Right renal cortex interstitium (tissue), 3 donors: ENCODE measurements at places on chromosomes 2 and 18.

GRCh38 chr18:40326985-40327384 lies 1628.0 kb upstream of the PIK3C3 start:
- no peak for DNase-seq

DNA sequence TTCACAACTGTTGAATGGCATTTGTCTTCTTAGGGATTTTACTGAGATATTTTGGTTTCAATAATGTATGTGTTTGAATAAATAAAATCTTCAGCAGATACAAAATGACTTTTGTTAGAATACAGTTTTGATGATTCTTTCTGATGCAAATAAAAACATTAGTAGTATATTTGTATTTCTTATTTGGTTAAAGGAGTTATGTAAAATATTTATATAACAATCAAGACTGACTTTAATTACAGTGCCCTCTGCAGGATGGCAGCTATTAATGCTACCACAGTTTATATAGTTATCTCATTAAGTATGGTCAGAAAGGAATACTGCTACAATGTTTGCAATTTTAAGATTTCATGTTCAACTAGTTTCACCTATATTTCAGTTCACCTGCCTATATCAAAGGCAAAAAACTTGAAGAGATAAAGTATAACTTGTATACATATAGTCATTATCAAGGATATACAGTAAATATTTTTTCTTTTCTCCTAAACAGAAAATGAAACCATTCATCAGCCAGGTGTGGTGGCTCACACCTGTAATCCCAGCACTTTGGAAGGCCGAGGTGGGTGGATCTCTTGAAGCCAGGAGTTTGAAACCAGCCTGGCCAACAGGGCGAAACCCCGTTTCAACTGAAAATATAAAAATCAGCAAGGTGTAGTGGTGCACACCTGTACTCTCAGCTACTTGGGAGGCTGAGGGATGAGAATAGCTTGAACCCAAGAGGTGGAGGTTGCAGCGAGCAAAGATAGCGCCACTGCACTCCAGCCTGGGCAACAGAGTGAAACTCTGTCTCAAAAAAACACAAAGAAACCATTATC lies 19.8 kb downstream of the ARL5A start:
- DNase-seq, result no peak

- no peak for DNase-seq
Measured at GRCh38 chr2:112848833-112849232, 12.3 kb upstream of the IL1B start.

- DNase-seq, result no peak
Measured at GRCh38 chr2:119489232-119489952, 34.9 kb downstream of the SCTR start.

DNA sequence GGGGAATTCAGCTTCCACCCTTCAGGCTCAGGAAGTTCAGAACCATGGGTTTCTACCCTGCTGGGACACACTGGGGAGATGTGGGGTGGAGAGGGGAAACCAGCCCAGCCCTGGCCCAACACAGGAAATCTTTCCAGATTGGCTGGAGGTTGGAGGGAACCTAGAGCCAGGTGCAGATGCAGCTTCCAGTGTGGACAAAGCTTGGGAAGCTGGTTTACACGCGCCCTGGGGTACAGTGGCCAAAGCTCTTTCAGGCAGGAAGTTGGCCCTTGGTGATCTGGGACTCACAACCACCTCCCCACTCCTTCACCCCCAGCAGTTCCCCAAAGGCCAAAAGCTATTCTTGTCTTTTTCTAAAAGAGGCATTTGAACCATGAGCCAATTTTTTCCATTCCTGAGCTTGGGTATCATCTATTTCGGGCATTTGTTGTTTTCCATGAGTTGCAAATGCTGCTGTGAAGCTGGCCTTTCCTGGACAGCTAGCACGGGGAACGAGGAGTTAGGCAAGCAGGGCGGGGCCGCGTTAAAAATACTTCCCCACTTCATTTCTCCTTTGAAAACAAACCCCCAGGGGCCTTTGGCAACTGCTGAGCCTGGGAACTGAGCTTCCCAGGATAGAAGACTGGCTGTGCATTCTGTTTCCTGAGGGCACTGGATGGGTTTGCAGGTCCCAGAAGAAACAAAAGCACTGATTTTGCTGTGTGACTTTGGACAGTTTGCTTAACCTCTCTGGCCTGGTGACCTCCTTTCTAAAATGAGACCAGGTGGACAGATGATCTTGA lies 3.1 kb upstream of the ARID5A start:
- DNase-seq, result no peak

GRCh38 chr2:45692566-45692965 lies 41.1 kb downstream of the PRKCE start:
- no peak for DNase-seq

DNA sequence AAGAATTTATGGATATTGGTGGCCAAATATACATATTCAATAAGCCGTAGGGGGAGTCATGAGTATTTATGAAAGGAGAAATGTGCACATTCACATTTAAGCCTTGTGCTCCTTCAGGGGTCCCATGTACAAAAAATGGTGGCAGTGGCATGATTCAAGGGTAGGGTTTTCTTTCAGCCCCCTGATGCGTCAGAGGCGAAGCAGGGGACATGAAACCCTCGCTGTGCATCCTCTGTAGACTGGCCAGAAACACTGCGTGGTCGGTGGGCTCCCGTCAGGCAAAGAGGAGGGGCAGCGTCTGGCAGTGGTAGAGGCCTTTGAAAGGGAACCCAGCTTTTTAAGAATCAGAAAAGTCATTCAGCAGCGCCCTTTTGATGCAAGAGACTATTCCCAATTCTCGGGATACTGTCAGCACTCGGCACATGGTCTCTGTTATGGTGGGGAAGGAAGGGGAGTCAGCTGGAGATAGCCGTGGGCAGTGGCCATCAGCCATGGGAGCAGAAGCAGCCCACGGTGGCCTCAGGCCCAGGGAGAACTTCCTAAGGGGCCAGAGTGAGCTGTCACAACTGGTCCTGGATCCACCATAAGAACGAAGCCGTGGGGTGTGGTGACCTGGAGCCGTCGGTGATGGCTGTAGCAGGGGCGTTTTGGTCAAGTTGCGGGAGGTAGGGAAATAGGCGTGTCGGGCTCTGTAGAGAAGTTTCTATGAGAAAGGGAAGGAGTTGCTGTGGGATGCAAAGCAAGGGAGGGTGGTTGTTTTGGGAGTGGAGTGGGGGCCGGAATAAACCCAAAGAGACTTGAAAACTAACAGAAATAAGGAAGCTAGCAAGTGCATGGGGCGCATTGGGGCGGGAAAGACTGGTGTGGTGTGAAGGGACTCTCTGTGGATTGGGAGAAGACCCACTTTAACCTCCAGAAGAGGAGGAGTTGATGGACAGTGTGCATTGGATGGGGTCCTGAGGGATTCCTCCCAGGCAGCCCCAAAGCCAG lies 95.6 kb downstream of the SH3BP4 start:
- DNase-seq, result no peak

DNA sequence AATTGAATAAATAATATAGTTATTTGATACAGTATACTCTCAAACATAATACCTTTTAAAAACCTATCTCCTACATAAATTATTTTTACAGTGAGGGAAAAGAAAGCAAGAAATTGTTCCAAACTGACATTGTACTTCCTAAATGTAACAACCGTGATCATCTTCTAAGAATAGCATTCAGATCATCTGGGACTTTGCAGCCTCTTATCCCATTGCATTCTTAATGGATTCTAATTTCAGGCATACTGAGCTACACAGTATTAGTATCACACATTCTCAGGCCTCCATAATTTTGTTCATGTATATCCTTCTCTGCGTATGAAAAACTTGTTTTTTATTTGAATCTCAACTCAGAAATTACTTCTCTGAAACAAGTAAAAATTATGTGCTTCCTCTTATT lies 1134.7 kb upstream of the CDH2 start:
- no peak for DNase-seq

DNA sequence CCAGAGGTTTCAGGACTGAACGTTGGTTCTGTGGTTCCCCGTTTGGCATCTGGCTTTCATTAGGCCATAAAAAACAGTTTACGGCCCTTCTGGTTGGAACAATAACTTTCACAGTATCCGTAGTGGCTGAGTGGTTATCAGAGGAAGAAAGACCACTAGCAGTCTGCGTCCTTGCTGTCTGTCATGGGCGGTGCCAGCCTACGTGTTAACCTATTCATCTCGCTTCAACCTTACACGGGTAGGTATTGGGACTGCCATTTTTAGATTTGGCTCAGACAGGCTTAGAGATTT lies 42.6 kb upstream of the ROCK2 start:
- DNase-seq, result no peak

DNA sequence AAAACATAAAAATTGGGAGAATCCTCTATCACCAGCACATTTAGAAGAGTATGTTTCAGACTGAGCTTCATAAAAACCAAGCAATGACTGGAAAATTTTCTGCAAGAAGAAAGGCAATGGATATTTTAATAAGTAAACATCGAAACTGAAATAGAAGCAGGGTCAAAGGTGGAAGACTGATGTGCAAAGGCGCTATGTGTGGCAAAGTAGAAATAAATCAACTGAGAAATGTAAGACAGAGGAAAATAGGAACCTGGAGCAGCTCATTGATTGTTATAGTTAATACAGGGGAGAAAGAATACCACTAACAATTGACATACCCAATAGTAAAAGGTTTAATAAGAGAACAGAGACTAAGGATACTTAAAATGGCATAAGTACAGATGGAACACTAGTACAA lies 818.4 kb downstream of the SOCS6 start:
- DNase-seq, result no peak

DNA sequence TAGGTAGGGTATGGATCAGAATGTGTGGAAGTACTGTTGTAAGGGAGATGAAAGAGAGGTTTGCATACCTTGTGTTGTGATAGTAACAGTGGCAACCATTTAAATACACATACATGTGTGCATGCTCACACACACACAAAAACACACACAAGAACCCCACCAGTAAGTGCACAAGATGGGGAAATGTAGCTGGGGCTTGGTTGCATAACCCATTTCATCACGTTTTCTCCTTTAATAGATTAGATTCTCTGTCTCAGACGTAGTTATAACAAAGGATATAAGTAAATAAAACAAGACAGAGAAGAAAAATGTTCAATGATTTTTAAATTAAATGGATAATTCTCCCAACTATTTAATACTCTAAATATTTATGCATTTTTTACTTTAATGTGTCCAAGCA lies 13.4 kb downstream of the ARHGAP15 start:
- no peak for DNase-seq

DNA sequence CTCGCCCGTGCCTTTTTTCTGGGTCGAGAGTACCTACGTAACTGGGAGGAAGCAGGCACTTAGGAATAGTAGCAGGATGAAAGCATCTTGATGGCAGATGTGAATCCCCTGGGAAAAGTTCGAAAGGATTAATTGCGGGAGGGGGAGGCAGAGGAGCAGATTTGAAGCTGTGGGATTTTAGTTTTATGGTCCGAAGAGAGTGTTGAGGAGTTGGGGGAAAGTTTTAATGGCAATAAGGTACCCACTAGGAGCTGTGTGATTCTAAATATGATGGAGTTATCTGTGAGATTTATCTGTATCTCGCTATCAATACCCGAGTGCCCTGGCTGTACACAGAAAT lies 1.1 kb downstream of the AGFG1 start:
- no peak for DNase-seq

- no peak for DNase-seq
Measured at GRCh38 chr18:79493211-79493800, 97.6 kb downstream of the NFATC1 start.

DNA sequence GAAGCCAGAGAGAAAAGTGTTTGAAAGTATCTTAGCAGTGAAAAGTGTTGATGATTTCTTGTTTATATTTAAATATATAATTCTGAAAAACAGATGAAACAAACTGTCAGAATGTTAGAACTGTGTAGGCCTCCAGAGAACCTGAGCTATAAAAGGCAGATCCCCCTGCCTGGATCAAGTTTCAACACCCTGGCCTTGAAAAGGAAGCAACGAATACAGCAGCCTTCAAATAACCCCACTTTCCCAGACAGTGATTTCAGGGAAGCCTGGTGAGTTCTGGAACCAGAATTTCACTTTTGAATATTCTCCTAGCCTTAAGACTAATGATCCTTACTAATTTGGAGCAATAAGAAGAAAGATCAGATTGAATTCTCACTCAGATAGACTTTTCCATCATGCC lies 13.3 kb upstream of the TRIM43 start:
- DNase-seq, result no peak

DNA sequence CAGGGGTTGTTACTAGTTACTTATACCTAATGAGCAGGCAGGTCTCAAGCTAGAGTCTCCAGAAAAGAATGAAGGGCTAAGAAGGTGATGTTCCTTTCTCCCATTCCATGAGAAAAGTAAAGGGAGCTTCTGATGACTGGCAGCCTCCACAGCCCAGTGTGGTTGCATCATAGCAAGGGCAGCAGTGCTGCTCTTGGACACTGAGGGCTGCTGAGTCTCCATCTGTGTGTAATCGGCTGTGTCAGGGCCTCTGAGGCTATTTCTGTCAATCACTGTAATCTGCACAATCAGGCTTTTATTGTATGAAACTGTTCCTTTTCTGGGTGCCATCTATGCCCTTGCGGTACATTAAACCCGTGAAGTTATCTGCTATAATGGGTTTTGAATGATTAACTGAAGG lies 164.1 kb upstream of the FBXO11 start:
- no peak for DNase-seq

- no peak for DNase-seq
Measured at GRCh38 chr2:134314202-134314601, 60.3 kb downstream of the MGAT5 start.

DNA sequence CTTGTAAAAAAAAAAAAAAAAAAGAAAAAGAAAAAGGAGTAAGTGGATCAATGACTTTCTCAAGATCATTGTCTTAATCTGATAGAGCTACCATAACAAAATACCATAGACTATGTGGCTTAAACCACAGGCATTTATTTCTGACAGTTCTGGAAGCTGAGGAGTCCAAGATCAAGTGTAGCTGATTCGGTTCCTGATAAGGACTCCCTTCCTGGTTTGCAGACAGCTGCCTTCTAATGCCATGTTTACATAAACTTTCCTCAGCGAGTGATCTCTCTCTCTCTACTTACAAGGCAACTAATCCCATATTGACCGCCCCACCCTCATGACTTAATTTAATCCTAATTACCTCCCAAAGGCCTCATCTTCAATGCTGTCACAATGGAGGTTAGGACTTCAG lies 36.5 kb upstream of the SIX2 start:
- no peak for DNase-seq

DNA sequence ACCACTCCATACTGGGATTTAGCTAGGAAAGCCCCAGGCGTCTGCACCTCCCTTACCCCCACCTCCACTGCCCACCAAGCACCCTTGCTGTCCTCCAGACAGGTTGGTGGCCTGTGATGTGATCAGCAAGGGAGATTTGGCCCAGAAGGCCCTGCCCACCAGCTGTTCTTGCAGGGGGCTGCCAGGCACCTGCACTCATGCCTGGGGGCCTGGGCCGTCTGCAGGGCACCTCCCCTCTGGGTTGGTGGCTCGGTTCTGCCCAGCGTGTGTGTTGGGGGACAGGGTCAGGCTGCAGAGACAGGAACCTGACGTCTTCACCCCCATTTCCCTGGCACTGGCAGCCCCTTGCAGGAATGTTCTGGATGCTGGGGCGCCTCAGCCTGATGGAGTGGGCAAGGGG lies 5.8 kb downstream of the DNMT3A start:
- DNase-seq, result no peak

GRCh38 chr2:101036562-101036961 lies 34.5 kb downstream of the RPL31 start:
- DNase-seq, result no peak

GRCh38 chr18:6478121-6478520 lies 63.4 kb upstream of the L3MBTL4 start:
- no peak for DNase-seq
